ENCODE measurements at places on chromosomes 1 and 21.

GRCh38 chr1:232393010-232393409 is 236.9 kb downstream of the SIPA1L2 start:
- DNase-seq = no peak

- no peak for DNase-seq
These were observed 1.2 kb upstream of the HPCAL4 start for GRCh38 chr1:39692152-39693074.

DNA sequence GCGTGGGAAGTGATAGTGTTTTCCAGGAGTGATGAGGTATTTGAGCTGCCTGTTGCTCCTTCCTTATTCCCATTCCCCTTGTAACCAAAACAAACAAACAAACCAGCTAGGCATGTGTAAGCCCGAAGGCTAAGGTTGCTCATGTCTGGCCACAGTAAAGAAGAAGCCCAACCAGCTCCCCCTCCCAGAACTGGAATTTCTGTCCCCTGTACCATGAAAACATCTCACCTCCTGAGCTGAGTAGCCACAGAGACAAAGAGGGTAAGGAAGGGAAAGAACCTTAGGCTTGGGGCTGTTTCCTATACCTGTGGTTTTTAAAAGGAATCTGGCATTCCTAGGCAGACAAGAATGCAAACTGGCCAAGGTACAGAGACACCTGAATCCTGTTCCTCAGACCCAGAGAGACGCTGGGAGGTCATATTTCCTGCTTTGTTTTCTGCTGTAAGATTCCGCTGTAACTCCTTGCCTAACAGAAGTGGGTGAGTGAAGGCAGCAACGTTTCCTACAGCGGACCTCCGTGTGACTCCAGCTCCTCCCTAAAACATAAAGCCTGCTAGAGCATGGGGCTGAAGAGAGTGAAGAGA is 41.7 kb upstream of the RAB4A start:
- no peak for DNase-seq

DNA sequence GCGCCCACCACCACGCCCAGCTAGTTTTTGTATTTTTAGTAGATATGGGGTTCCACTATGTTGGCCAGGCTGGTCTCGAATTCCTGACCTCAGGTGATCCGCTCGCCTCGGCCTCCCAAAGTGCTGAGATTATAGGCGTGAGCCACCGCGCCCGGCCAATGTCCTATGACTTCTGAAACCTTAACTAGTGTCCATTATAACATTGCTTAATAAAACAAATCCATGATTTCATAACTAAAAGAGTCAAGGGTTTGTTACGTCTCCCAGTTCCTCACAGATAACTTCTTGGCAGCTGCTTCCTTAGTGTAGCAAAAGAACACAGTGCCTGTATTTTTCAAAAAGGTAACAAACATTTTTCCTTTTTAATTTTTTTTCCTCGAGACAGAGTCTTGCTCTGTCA is 53.6 kb downstream of the FBXO42 start:
- no peak for DNase-seq

GRCh38 chr1:43932786-43933385 is 715 bp upstream of the ARTN start:
- no peak for DNase-seq

DNA sequence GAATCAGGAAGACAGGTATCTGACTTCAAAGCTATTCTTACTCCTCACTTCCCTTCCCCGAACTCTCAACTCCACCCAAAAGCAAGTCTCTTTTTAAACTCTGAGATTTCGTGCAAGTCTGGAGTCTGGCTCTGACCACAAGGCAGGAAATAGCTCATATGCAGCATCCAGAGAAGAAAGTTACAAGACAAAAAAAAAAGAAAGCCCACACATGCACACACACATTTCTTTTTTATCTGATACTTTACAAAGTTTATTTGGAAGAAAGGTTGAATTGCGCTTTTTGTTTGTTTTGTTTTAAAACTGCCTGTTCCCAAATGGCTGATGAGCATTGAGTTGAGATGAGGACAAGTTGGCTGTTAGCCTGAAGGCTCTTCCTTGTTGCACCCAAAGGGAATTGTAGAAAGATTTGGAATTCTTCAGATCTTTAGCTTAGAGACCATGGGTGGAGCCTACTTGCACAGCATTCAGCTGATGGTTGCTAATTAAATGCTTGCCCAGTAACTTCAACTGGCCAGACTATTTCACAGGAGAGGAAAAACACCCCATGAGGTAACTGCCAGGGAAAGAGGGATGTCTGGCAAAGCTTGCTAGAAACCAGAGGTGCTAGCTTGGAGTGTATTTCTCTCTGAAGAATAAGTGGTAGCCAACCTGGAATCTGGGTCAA is 490.3 kb downstream of the TTLL7 start:
- peak; percentile 58 for DNase-seq

Data from renal pelvis (tissue), 12 donors.